ENCODE measurements at places on chromosomes 12 and 14.

GRCh38 chr14:95163132-95163531 is 5.8 kb upstream of the DICER1 start:
- no peak for DNase-seq

- DNase-seq: no peak
Measured at GRCh38 chr12:94326727-94327126, 132.9 kb downstream of the CEP83 start.

- no peak for DNase-seq
Measured at GRCh38 chr14:32224737-32225377, 21.8 kb upstream of the RNU6-8 start.

- DNase-seq: no peak
Measured at GRCh38 chr14:75640876-75641275, 19.8 kb downstream of the ERG28 start.

GRCh38 chr12:5333096-5333495 is 98.8 kb upstream of the NTF3 start:
- DNase-seq: no peak

- no peak for DNase-seq
Measured at GRCh38 chr14:30193845-30194501, 266.3 kb upstream of the PRKD1 start.

- DNase-seq: no peak
Measured at GRCh38 chr14:88612981-88613380, 50.1 kb downstream of the ZC3H14 start.

GRCh38 chr12:131220331-131220685 is 266.6 kb downstream of the ADGRD1 start:
- no peak for DNase-seq

DNA sequence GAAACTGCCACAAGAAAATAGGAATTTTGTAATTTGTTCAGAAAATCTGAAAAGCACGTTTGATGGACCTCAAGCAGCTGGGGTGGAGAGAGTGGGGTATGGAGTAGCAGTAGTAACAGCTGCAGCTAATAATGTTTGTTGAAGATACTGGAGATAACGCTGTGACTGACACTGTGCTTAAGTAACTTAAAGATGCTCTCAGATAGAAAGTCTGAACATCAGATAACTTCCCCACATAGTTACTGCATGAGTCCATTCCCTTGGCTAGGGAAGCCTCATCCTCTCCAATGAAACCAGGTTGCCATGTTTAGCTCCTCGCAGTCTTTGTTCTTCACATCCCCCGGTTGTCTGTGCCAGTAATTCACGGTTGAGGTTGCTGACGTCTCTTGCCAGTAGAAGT is 24.9 kb downstream of the RMST start:
- DNase-seq: no peak
